ENCODE measurements at places on chromosomes 13 and 19. TPM values are rescaled to one million over a fixed set of nuclear protein-coding genes. Genes with fewer than 3 reads are reported as not detected.

Gene ZNF667
- 3.6 TPM for total RNA-seq

Gene IGFL4
- total RNA-seq, result not detected

Gene SMIM44
- total RNA-seq, result not detected

Gene LRRC63
- total RNA-seq, result not detected

Gene ATP7B
- total RNA-seq, result 3.1 TPM

Gene NDUFA11
- total RNA-seq, result 317 TPM

Gene TTYH1
- not detected for total RNA-seq

Gene ZNF578
- 1.9 TPM for total RNA-seq

Gene ABHD8
- 11.1 TPM for total RNA-seq

Gene CD209
- total RNA-seq, result not detected

Gene ZFR2
- total RNA-seq, result not detected

Gene HRC
- not detected for total RNA-seq

Gene KLK13
- not detected for total RNA-seq

Gene PGLYRP1
- total RNA-seq, result not detected

Gene LGALS14
- not detected for total RNA-seq

Gene ETHE1
- 221 TPM for total RNA-seq

Gene JSRP1
- not detected for total RNA-seq

Gene LYPD3
- total RNA-seq, result 13.0 TPM

Gene DDX39A
- total RNA-seq, result 62.7 TPM

All from tracheal epithelial cell (primary cell).